ENCODE measurements at places on chromosomes 11 and 22.

DNA sequence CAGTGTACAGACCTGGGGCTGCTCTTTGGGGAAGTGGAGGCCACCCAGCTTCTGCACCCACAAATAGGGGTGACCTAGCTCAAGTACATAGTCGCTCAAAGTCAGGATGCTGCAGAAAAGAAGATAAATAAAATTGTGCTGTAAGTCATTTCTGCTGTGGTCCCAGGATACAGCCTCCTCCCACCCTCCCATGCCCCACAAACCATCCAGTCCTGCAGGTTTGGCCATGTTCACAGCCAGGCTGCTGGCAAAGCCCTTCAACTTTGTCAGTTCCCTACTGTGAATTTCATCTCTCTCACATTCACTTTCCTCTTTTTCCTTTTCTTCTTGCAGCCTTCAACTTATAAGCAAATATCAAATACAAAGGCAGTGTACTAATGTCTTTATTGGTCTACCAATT is 33.6 kb downstream of the THOC5 start:
- no peak for DNase-seq

GRCh38 chr11:88194990-88195389 is 19.7 kb upstream of the RAB38 start:
- no peak for DNase-seq

- DNase-seq, result no peak
Measured at GRCh38 chr11:83437939-83438338, 151.8 kb upstream of the CCDC90B start.

GRCh38 chr22:44889255-44889878 is 120.4 kb downstream of the PHF21B start:
- DNase-seq, result no peak

DNA sequence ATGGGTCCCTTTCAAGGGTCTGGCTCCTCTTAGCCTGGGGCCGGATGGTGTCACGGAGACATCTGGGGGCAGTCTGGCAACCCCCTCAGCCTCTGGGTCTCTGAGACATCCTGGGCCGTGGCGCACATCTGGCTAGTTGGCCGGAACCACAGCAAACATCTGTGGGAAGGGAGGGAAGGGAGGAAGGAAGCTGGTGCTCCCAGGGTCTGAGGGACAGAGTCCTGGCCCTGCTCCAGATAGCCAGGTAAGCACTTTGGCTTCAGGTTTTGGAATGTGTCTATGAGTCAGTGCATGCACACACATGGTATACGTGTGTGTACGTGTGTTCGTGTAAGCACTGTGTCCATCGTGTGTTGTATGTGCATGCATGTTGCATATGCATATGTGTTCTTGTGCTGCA is 225.1 kb downstream of the MN1 start:
- DNase-seq, result no peak

DNA sequence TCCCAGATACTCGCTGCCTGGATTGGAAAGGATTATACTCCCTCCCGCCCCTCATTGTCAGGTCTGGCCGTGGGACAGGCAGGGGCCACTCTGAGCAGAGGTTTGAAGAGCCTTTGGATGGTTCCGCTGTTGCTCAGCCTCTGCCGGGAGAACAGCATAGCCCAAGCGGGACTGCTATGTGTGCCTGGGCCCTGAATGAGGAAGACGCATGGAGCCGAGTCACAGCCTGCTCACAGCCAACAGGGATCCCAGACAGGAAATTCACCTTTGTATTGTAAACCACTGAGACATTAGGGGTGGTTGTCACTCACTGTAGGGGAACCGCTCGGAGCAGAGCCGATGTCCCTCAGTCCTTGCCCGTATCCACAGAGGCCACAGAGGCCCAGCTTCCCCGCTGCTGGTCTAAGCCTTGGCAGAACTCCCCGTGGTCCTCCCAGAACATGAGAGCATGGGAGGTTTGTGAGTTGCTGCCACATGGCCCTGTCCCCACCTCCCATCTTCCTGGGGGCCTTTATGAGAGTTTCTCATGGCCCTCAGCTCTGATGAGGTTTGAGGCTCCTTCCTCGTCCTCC is 10.7 kb upstream of the FAM118A start:
- no peak for DNase-seq

GRCh38 chr11:70109006-70109405 is 30.9 kb downstream of the ANO1 start:
- DNase-seq, result no peak

- DNase-seq, result no peak
Measured at GRCh38 chr22:39621826-39622225, 51.3 kb downstream of the CACNA1I start.

- DNase-seq, result no peak
Measured at GRCh38 chr11:72606748-72607468, 67.3 kb downstream of the PDE2A start.

GRCh38 chr11:67484847-67485311 is 2.1 kb downstream of the AIP start:
- peak; percentile 47 for DNase-seq

GRCh38 chr22:20763630-20764470 is 10.1 kb upstream of the SERPIND1 start:
- no peak for DNase-seq

GRCh38 chr22:24965822-24966626 is 13.5 kb downstream of the KIAA1671 start:
- no peak for DNase-seq

GRCh38 chr11:104490182-104490581 is 326.2 kb upstream of the PDGFD start:
- DNase-seq, result no peak

DNA sequence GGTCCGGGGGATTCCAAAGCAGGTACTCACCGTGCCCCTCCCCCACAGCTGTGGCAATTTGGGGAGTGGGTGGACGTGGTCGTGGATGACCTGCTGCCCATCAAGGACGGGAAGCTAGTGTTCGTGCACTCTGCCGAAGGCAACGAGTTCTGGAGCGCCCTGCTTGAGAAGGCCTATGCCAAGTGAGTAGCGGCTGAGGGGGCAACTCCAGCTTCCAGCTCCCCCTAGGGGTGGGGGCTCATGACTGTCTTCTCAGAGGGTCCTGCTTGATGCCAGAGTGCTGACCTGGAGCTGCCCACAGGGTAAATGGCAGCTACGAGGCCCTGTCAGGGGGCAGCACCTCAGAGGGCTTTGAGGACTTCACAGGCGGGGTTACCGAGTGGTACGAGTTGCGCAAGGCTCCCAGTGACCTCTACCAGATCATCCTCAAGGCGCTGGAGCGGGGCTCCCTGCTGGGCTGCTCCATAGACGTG is 4.2 kb downstream of the CAPN1 start:
- DNase-seq, result no peak

GRCh38 chr22:38276166-38276565 is 3.4 kb upstream of the TMEM184B start:
- no peak for DNase-seq

DNA sequence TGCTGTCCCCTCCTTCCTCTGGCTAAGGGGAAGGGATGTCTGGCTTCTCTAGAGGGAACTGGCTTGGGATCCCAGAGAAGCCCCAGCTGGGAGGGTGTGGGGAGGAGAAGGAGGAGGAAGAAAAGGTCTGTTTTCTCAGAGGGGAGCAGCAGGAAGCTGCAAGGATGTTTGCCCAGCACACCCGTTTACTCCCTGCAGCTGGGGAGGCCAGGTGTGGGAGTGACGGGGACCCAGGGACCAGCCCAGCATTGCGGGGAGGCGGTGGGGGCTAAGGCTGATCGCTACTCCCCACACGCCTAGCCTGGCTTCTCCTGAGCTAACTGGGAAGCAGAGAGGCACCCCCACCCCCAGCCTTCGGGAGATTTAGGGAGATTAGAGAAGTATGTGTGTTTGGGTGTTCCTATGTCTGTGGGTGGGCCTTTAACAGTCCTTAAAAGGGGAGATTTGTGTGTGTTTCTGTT is 3.9 kb downstream of the CREB3L1 start:
- no peak for DNase-seq

GRCh38 chr11:17846852-17847453 is 112.4 kb downstream of the KCNC1 start:
- DNase-seq, result no peak

GRCh38 chr22:35457729-35458546 is 58.0 kb downstream of the MCM5 start:
- no peak for DNase-seq

GRCh38 chr11:6843670-6844069 is 1.8 kb upstream of the OR10A5 start:
- DNase-seq, result no peak

GRCh38 chr22:49360746-49361145 is 466.9 kb downstream of the BRD1 start:
- no peak for DNase-seq

DNA sequence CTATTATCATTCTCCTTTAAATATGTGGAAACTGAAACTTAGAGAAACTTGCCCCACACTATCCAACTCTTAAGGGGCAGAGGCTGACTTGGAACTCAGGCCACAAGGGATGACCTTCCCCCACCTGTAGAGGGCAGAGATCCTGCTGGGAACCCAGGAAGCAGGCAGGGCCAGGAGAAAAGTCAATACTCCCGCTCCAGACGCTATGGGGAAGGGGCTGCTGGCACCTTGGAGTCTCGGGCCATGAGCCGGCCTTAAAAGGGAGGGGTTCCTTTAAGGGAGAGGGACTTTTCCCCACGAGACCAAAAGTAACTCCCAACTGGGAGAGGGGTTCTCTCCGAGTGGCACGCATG is 620 bp upstream of the ANO5 start:
- DNase-seq, result no peak

DNA sequence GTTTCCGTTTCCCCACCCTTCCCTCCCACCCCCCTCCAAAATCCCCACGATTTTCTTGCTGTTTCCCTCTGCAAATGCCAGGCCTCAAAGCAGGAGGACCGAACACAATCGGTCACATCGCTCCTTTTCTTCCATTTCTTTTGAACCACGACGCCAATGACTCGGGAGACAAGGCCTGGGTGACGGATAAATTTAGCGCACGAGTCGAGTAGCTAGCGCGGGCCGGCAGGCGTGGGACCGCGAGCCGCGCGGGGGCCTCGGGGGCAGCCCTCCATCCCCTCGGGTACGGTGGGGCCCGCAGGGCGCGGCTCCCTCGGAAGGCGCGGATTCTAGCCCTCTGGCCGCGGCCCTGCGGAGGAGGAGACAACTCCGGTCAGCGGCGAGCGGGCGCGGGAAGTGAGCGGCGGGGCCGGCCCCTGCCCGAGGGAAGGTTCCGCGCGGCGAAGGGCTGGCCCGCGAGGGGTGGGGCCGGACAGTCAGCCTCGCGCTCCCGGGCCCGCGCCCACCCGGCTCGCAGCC is 414 bp downstream of the JOSD1 start:
- DNase-seq, result no peak

DNA sequence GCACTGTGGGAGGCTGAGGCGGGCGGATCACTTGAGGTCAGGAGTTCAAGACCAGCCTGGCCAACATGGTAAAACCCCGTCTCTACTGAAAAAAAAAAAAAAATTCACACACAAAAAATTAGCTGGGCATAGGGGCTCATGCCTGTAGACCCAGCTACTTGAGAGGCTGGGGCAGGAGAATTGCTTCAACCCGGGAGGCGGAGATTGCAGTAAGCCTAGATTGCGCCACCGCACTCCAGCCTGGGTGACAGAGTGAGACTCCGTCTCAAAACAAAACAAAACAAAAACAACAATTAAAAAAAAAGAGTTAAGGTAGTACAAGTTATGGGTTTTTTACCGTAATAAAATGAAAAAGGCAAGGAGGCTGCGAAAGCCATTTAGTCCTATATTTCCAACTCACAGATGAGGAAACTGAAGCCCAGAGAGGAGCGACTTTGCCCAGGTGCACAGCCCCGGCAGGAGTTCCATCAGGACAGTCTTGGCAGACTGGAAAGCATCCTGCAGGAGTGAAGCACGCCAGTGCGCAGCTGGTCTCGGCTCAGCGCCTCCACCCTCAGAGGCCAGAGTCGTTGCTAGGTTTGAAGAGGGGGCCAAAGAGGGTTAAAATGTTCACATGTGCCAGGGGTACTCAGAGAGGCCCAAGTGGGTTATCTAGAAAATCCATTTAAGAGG is 3.8 kb upstream of the FADS3 start:
- no peak for DNase-seq
